Epithelial cell of esophagus (primary cell): ENCODE measurements at places on chromosomes 7 and 10.

- no peak for DNase-seq
Observed at GRCh38 chr7:116683786-116684185, 11.8 kb downstream of the MET start.

DNA sequence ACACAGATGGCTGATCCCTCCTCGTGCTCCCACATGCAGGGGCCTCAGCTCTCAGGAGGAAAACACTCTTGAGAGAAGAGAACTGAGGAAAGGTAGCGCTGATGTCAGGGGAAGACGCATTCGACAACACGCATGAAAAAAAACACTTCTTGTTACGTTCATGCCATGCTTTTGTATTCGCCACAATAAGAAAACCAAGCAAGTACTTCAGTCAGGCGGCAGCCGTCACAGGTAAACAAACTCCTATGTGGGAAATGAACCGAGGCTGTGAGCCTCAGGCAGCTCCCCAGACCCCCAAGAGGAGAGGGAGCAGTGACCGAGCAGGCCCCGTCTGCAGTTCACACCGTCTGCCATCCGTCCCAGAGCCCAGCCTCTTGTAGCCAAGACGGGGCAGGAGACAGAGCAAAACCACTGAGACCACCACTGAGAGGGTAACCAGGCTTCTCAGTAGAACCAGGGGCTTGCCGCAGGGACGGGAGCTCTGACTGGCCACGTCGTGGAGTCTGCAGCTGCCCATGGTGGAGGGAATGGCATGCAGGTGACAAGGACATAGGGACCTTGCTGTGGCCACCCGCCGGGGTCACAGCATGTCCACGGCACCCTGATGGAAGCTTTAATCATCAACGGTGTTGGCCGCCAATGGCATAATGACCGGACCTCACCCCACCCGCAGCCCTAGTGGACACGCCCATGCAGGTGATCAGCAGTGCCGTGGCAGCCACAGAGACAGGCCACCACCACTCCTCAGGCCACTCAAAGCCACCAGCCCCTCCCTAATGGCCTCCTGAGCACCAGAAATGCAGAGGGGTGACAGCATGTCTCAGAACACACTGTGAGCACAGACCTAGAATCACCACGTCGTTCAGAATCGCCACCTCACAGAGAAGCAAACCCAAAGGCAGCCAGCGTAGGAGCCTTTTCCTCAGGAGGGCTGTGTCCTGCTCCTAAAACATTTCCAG is 304.3 kb downstream of the PTPRN2 start:
- DNase-seq = no peak

DNA sequence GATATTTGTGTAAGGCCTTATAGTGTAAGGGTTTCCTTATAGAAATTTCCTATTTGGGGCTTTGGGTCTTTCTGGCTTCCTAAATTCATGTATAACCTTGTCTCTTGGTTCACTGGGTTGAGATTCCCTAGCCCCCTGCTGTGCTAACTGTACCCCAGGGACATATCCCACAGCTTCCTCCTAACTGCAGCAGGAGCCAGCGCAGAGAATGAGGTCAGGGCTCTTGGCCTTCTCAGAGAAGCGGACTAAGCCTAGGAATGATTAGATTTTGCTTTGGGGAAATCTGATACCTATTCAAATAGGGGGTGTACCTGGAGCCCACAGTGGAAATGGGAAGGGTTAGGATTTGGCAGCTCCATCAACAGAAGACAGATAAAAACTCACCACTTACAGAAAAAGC is 138.1 kb upstream of the EFCAB10 start:
- no peak for DNase-seq

GRCh38 chr7:1675036-1675671 is 5.1 kb downstream of the ELFN1 start:
- no peak for DNase-seq
